Inflammatory macrophage (primary cell): ENCODE measurements at places on chromosomes 7 and 10.

DNA sequence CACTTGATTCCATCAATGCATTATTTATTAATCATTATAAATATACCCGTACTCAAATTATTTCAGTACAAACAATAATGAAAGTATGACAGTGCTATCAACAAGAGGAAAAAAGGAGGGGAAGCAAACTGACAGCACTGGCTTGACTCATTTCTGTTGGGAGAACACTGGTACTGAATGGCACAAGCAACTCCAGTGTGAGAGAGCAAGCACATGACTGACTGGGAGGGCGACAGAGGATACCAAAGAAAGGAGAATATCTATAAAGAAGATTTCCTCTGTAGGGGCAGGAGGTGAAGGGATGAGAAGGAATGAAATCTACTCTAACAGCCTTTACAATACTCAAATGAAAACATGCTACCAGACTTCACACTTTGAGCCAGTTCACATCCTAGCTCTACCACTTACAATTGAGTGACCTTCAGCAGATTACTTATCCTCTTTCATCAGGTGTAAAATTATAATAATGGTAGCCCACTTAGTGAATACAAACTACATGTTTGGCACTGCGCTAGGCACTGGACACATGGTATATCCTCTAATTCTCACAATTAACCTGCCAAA, 1.5 kb downstream of the USP54 start:
- DNase-seq = peak; percentile 41

- no peak for DNase-seq
Observed at GRCh38 chr7:144812379-144813283, 23.2 kb downstream of the TPK1 start.

GRCh38 chr10:83542774-83543411, 596.4 kb upstream of the GHITM start:
- DNase-seq = no peak

DNA sequence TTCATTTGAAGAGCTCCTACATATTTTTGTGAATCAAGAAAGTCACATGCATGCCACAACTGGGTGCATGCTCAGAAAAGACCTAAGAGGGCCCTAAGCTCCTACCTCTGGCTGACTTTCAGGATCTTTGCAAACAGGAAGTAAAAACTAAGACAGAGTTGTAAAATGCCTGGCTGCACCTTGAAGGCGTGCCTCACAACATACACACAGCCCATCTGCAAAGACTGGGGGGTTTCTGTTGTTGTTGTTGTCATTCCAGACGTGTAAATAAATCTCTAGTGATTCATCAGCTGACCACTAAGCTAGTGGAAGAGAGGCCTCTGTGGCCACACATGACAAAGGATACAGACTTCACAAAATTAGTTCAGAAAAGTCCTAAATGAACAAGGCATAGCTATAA, 31.8 kb downstream of the SMURF1 start:
- DNase-seq = no peak

DNA sequence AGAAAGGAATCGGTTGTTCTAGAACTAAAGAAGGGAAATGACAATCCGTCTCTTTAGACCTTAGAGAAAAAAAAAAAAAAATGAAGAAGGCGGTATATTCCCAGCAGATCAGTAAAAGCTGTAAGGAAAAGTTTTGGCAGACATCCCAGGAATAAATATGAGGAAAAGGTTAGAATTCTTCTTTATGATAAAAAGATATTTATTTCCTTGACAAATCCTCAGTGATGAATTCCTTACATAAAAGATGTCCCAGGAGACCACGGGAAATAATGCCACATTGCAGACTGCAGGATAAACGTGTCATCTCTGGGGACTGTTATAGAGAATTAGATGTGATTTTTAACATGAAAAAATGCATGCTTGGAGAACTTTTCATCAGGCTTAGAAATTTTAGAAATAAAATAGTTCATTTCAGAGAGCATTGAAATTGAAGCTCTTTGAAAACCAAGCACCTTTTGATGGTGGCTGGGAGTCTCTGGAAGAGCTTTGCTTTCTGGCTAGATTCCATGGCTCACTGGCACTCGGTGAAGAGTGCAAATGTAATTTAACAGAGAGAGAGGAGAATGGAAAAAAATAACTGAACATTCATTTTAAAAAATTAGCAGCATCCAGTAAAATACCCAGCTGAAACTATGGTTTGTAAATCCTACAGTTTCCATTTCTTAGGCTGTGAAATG, 98.2 kb downstream of the PRPF18 start:
- no peak for DNase-seq

GRCh38 chr10:29479981-29480954, 154.5 kb downstream of the SVIL start:
- no peak for DNase-seq

GRCh38 chr7:56063500-56063881, 595 bp upstream of the SUMF2 start:
- DNase-seq = no peak

DNA sequence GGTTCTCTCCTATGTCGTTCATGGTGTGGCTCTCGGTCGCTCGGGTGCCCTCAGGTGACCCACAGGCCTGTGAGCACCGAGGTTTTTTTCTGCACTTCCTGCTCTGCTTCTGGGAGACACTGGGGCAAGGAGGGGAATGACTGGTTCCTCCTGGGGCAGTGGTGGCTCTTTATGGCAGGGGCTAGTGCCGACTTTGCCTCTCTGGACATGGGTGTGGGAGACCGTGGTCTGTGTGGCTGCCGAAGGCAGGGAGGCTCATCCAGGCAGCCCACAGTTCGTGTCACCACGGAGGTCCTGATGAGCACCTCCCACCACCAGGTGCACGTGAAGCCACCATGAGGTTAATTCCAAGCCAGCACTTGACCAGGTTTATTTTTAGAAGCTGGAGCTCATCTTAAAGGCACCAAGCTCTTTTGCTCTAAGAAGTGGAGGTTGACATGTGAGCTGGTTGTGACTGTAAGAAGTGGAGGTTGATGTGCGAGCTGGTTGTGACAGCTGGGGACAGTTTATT, 24.7 kb upstream of the DPYSL4 start:
- no peak for DNase-seq

GRCh38 chr7:20395104-20395503, 64.4 kb downstream of the ITGB8 start:
- peak; percentile 71 for DNase-seq

- no peak for DNase-seq
Observed at GRCh38 chr10:97734021-97734420, 2.9 kb upstream of the ZFYVE27 start.

- DNase-seq = no peak
Observed at GRCh38 chr7:98626460-98627412, 9.7 kb downstream of the NPTX2 start.

- no peak for DNase-seq
Observed at GRCh38 chr7:13946181-13946580, 43.3 kb downstream of the ETV1 start.

DNA sequence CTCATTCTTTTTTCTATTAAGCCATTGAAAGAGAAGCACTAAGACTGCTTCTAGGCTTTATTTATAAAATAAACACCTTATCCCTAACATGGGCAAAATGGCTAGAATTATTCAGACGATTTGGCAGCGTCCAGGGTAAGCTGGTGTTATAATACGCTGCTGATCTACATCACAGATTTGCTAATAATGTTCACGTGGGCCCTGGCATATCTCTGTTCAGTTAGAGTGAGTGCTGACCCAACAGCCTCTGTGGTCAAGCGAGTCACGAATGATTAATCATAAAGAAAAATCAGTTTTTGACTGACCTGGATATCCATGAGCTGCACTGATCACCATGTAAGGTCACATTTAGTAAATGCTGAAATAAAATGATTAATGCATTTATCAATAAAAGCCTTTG, 28.4 kb upstream of the CBLL1 start:
- no peak for DNase-seq

- DNase-seq = no peak
Observed at GRCh38 chr7:43767311-43767710, 8.8 kb downstream of the BLVRA start.

- DNase-seq = peak; percentile 30
Observed at GRCh38 chr10:31242902-31243301, 76.1 kb upstream of the ZEB1 start.

- no peak for DNase-seq
Observed at GRCh38 chr7:42621543-42622219, 290.2 kb downstream of the C7orf25 start.

- no peak for DNase-seq
Observed at GRCh38 chr7:29005829-29006228, 47.7 kb upstream of the TRIL start.

- peak; percentile 31 for DNase-seq
Observed at GRCh38 chr10:123301077-123301857, 147.1 kb downstream of the BUB3 start.

DNA sequence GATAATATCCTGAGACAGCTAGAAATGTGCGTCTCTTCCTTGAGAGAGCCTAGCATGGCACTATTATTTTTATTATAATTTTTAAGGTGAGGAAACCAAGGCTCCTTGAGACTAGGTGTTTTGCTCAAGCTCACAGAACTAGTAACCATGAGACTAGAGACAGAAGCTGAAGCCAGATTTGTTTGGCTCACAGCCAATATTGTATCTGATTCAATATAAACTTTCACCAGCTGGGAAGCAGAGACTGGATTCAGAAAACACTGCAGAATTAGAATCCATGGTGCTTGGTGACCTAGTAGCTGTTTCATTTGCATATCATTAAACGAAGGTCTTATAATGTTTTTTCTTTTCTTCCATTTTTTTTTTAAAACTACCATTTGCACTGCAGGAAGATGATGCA, 64.4 kb downstream of the DNAJB9 start:
- no peak for DNase-seq

GRCh38 chr10:104301907-104302690, 33.1 kb downstream of the GSTO2 start:
- DNase-seq = no peak

DNA sequence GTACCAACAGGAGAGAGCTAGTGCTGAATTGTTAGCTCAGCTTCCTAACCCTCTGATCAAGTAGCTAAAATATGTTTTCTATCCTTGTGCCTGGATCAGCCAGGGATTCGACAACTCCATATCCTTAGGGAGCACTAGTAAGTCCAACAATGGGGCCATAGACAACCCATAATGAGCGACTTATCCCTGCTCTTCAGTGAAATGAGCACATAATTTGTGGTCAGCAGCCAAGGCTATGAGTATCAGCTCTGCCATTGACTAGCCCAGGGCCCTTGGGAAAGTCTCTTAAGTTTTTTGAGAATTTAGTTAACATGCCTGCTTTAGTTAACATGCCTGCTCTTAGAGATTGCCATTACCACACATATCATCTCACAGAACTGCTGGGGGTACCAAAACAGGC, 39.3 kb downstream of the COL1A2 start:
- no peak for DNase-seq

GRCh38 chr10:33137356-33138005, 179.5 kb upstream of the ITGB1 start:
- no peak for DNase-seq

DNA sequence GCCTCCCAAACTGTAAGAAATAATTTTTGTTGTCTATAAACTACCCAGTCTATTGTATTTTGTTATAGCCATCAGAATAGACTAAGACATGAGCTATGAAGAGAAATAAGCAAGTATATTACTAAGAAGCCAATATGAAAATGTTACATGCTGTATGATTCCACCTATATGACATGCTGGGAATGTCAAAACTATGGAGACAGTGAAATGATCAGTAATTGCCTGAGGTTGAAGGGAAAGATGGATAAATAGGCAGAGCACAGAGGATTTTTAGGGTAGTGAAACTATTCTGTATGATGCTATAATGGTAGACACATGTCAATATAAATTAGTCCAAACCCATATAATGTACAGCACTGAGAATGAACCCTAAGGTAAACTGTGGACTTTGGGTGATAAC, 261.3 kb upstream of the PCDH15 start:
- no peak for DNase-seq

DNA sequence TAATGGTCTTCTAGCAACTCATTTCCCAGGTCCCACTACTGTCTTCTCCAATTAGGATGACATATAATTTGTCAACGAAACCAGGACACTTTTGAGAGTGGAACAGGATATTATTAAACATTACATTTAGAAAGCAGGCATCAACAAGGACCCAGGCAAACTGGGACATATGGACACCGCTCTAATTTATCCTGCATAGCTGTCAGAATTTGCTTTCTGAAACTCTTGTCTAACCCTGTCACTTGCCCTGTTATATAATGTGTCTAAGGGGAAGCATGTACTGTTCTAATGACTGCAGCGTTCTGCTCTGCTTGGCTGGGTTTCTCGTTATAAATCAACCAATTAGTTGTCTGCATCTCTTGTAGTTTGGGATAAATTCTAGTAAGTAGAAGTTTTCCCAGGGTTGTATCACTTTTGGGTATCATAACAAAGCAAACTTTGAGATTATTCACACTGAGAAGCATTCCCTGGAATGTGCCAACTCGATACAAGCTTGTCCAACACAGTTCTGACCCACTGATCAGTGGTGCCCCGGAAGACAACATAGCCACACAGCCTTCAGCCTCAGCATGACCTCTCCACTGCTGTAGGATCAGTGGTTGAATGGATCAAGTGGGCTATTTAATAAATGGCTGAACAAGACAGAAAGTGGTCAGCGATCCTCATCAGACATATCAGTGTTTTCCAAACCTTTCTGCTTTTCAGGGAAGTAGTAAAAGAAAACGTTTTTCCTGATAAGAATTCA, 228.1 kb downstream of the KIF20B start:
- no peak for DNase-seq

DNA sequence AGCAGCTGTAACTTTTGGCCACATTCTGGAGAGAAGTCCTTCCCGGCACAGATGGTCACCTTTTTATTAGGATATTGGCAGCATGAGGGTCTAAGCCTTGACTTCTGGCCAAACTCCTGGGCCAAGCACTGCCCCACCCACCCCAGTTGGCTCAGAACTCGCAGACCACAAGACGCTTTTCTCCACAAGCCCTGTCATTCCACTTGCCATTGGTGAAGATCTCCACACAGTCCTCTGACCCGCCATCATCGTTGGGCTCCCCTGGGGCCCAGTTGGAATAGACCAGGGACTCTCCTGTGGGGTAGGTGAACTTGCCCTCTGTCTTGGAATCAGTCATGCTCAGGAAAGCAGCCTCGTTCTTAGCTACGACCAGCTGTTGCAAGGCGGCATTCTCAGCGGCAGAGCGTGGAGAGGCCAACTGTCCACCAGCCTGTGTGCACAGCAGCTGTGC, 11.2 kb downstream of the SFTPD start:
- no peak for DNase-seq

- no peak for DNase-seq
Observed at GRCh38 chr10:85597006-85597405, 769.6 kb downstream of the GRID1 start.

GRCh38 chr7:828793-829561, 3.3 kb upstream of the SUN1 start:
- no peak for DNase-seq

DNA sequence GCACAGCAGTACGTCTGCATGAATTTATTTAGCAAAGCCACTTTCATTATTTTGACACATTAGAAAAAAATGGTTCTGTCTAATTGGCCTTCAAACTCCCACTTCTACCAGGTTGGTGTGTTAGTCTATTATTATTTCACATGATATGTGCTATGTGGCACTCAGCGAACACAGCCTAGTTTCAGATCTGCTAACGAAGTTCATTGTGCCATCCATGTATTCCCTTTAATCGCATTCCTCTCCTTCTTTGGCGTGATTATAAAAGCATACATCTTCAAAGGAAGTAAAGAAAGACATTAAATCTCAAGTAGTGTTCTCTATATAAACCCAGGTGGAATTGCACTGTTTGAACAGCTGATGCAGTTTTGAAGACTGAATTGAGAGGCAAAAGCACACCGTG, 96.4 kb upstream of the CACNA2D1 start:
- DNase-seq = no peak

- DNase-seq = no peak
Observed at GRCh38 chr7:5750031-5750653, 31.3 kb downstream of the RNF216 start.
